Frontal cortex (tissue), 4 donors: ENCODE measurements at places on chromosomes 11 and 22.

DNA sequence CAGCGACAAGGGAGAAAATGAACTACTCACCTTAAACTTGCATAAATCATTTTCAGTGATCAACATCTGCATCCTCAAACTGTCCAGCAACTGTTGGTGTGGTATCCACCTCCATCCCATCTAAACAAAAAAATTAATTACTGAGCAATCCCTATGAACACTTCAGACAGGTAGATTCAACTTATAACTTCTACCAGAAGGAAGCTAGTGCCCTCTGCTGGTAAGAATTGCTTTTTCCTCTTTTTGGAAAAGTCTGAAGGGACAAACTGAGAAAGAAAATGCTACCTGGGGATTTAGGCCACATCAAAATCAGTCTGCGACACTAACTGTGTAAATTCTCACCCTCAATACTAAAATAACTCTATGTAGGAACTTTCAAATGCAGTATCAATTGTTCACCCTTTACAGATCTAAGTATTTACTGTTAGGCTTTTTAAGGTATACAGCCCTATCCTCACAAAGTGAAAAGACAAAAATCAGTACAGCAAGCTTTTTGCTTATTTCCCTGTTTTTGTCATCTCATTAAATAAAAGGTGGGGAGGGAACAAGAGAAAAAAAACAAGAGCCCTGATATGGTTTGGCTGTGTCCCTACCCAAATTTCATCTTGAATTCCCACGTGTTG, 17.9 kb downstream of the CLNS1A start:
- no peak for DNase-seq

- no peak for DNase-seq
Observed at GRCh38 chr11:68099474-68100405, 21.4 kb downstream of the CHKA start.

- DNase-seq, result no peak
Observed at GRCh38 chr11:10751581-10751940, 515 bp downstream of the CTR9 start.

GRCh38 chr22:35930933-35931332, 97.7 kb downstream of the RBFOX2 start:
- peak; percentile 45 for DNase-seq

DNA sequence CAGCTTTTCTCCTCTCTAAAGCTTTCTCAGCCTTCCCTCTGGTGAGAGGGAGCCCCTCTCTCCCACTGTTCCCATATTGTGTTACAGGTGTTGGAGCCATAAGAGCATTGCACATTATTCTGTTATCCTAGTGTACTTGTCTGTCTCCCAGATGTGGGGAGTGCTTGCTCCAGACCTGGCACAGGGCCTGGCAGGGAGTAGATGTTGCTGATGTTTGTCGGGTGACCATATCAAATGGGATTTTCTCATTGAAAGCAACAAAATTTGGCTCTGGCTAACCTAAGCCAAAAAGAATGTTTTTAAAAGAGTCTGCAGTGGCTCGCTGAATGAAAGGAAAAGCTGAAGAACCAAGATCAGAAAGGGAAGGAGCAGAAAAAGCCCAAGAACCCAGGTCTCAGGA, 41.1 kb downstream of the CYB5R2 start:
- no peak for DNase-seq

GRCh38 chr22:17191163-17191784, 28.0 kb downstream of the ADA2 start:
- no peak for DNase-seq

- no peak for DNase-seq
Observed at GRCh38 chr11:77146261-77147035, 18.4 kb downstream of the MYO7A start.

DNA sequence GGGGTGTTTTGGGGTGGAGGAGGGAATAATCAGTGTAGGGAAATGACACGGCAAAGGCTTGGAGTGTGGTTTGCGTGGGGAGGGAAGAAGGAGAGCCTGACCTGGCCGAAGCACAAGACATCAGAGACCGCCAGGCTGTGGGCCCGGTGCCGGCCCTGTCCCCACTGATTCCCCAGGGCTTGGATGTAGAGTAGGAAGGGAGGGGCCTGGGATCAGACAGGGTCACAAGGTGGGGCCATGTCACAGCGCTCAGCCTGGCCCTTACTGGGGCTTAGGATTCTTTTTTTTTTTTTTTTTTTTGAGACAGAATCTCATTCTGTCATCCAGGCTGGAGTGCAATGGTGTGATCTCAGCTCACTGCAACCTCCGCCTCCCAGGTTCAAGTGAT, 9.8 kb downstream of the PICK1 start:
- no peak for DNase-seq

DNA sequence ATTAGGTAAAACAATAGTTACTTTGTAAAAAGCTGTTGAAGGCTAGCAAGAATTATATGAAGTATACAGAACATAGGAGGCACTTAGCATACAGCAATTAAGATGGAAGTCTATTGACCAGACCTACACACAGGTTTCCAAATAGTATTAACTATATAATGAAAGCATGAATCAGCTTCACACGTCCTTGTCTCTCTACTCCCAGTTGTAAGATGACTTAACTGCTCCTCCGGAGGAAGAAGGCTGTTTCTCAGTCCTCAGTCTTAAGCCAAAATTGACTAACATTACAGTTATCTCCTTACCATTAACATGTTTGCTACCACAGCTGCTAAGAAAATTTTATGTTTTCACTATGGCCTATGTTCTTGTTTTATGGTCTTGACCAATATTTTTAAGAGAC, 24.7 kb downstream of the SIK3 start:
- DNase-seq, result no peak

DNA sequence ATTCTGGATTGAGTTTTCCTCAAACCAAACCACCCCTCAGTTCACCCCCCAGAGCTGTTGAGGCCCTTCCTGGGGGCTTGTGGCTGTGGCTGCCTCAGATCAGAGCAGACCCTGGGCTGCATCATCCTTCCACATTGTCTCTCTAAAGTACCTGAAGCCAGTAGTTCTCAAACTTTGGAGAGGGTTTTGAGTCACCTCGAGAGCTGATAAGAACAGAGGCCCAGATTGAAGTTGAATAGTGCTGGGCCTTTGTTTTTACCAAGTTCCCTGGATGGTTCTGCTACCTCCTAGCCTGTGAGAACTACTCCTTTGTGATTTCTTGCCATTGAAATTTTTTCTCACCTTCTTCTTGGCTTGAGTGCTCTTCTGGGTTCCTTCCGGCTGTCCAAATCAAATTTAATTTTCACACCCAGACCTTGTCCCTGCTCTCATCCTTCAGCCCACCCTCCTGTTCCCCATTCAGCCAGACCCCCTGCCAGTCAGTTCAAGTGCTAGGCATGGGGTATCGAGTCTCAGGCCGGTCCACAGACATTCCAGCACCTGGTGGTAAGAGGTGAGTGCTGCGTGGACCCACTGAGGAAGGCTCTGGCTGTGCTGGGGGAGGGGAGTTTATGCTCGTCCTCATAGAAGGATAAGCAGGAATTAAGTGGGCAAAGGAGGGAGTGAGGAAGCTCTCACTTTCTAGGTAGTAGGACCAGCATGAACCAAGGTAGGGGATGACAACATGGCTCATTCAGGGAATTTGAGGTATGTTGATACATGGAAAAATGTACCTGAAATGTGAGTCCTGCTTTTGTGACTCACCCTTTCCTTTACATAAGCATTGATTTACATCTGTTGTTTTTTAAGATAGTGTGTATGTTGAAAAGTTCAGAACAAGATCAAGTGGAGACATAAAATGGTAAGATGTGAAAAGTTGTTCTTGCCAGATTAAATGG, 116.5 kb downstream of the PTPRJ start:
- no peak for DNase-seq

DNA sequence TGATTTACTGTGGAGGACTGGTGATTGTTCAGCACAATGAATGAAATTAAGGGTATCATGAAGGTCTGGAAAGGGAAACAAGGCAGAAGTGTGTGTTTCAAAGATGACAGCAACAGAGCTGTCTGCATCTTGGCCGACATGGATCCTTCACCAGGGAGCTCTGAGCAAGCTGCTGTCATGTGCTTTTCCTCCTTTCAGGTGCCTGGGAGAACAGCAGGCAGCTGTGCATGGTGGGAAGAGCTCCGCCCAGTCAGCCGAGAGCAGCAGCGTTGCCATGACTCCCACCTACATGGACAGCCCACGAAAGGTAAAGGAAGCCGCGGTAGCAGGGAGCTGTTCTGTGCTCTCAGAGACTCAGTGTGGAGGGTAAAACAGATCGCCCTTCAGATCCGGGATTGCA, 87.1 kb upstream of the YWHAH start:
- no peak for DNase-seq

- no peak for DNase-seq
Observed at GRCh38 chr11:6210274-6210955, 5.1 kb downstream of the C11orf42 start.

GRCh38 chr11:74388678-74389327, 9.4 kb downstream of the PGM2L1 start:
- DNase-seq, result peak; percentile 39
